Fibroblast of lung (primary cell): ENCODE measurements at places on chromosomes 16 and 17.
A peak's percentile ranks its signal among the peaks of the same experiment; 100 is the strongest.

DNA sequence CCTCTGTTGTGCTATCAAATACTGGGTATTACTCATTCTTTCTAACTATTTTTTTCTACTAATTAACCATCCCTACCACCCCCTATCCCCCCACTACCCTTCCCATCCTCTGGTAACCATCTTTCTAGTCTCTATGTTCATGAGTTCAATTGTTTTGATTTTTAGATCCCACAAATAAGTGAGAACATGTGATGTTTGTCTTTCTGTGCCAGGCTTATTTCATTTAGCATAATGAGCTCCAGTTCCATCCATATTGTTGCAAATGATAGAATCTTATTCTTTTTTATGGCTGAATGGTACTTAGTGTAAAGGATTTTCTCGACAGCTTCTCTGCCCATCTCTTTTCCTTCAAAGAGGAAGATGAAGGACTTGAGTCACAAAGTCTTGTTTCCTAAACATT, 138.0 kb upstream of the CPHXL start:
- DNase-seq = no peak

- no peak for DNase-seq
Measured at GRCh38 chr16:12802048-12802447, 1.6 kb downstream of the CPPED1 start.

GRCh38 chr16:15513156-15513555, 78.8 kb downstream of the BMERB1 start:
- no peak for DNase-seq

- DNase-seq = no peak
Measured at GRCh38 chr17:83174362-83175118, 95.1 kb downstream of the METRNL start.

DNA sequence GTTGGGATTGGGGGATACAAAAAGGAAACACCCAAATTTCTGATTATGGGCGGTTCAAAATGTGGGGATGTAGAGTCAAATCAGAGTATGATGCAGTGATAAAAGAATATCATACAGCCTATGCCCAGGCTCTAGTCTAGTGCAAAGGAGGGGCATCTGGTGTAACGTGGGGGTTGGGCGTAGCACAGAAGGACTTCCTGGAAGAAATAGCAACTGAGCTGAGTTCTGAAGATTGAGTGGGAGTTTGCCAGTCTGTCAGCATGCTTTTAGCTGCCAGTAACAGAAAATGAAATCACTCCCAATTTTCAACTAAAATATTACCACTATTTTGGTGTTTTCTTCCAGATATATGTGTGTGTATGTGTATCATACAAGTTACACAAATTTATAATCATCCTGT, 196.9 kb downstream of the SPECC1 start:
- DNase-seq = peak; percentile 75
